Stimulated activated CD8-positive, alpha-beta memory T cell treated with anti-CD3 and anti-CD28 coated beads, Interleukin-7, amount 100 ng/mL, for 1 hour (primary cell): ENCODE measurements at places on chromosomes 2 and 18.

DNA sequence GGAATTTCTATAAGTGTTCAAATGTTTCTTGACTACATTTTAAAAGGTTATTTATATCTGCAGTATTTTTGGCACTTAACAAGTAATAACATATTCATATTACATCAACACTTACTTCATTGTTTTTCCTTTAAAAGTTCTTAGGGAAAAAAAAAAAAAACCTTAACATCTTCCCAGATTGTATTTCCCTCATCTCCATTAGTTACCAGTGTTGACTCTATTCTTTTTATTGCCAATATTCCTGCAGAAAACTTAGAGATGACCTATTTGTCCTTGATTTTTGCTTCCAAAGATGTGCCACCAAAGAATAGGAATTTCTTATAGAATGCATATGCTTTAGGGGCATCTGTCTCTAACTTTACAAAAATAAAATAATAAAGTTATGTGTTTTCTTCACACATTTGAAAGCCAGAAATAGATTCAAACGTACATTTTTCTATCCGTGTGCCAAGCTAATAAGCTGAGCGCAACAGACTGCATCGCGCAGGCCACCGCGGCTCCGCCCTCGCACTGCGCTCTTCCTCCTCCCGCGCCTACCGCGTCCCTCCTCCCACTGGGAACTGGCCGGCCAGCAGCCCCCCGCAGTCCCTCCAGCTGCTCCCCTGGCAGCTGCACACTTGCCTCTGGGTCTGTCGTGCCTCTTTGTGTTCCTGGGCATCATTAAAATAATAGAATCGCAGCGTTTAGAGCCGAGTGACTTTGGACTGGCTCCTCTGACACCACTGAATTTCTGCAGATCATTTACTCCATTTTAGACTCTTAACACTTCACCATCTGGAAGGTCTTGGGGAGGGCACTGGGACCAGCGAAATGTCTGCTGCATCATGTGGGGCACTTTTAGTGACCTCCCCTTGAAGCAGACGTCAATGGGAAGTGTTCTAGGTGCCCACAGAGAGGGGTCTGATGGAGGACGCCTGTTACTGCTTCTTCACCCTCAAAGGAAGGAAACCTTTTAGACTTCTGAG, 21.2 kb upstream of the NAB1 start:
- DNase-seq = no peak

- no peak for DNase-seq
Observed at GRCh38 chr18:54647176-54647575, 56.1 kb downstream of the DYNAP start.

GRCh38 chr2:107545066-107545465, 281.6 kb upstream of the RGPD4 start:
- no peak for DNase-seq

- no peak for DNase-seq
Observed at GRCh38 chr2:19796035-19796695, 105.6 kb downstream of the TTC32 start.

GRCh38 chr2:34159901-34160300, 560.8 kb upstream of the FAM98A start:
- DNase-seq = no peak

GRCh38 chr2:49298230-49298629, 143.9 kb upstream of the FSHR start:
- no peak for DNase-seq

GRCh38 chr2:207686812-207687211, 24.6 kb upstream of the CCNYL1 start:
- DNase-seq = no peak

DNA sequence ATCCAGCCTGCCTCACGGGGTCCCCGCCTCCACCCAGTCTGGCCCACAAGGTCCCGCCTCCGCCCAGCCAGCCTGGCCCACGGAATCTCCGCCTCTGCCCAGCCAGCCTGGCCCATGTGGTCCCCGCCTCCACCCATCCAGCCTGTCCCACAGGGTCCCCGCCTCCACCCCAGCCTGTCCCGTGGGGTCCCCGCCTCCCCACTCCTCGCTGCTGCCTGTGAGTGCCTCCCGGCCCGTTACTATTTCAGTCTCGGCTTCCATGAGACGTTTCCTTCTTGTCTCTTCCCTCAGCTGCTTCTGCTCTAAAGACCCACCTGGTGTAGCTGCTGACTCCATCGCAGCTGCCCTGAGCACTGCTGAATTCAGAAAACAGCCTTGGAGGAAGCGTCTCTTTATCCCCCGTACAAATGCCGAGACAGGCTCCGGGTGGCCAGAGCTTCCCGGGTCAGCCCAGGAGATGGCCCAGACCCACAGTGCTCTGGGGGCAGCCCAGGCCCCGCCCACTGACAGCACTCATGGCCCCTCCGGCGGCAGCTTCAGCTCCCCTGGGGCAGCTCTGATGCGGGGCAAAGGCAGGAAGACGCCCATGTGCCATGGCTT, 69.8 kb downstream of the NFATC1 start:
- no peak for DNase-seq

- no peak for DNase-seq
Observed at GRCh38 chr18:22951823-22952222, 18.7 kb downstream of the RBBP8 start.

DNA sequence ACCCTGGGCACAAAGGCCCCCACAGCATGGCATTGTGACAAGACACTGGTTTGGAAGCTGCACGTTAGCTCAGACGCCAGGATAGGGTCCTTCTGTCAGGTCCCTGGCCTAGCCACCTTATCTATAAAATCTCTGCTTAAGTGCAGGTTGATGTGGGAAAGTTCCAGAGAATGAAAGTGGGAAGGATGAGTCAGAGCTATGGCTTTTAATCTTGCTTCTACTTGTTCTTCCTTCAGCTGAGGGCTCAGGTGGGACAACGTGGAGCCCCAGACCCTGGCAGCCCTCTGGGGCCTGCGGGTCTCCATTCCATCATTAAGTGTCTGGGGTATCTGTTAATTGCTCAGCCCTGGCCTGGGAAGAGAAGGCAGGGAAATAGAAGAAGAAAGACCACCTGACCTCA, 64.5 kb downstream of the CELF4 start:
- DNase-seq = no peak

GRCh38 chr2:105919826-105920225, 175.1 kb downstream of the NCK2 start:
- peak; percentile 24 for DNase-seq

- DNase-seq = no peak
Observed at GRCh38 chr2:187266645-187267044, 181.4 kb downstream of the CALCRL start.

GRCh38 chr2:217978536-217979150, 24.2 kb downstream of the TNS1 start:
- DNase-seq = no peak

GRCh38 chr2:221724631-221725203, 152.6 kb upstream of the EPHA4 start:
- DNase-seq = no peak

DNA sequence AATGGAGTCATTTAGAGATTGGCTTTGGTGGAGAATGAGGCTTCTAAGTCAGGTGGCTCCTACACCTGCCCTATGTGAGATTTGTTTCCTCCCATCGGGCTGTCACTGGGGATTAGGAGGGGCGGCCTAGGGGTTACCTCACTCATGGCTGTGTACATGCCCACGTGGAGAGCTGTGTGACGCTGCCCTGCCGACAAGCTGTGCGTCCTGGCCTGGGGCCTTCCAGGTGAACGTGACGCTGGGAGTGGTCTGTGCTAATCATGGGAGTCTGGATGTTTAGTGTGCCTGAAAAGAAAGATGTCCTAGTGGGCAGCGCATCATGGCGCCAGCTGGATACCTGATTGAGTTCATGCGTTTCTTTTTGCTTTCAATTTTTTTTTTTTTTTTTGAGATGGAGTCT, 14.0 kb downstream of the ASB1 start:
- DNase-seq = no peak

DNA sequence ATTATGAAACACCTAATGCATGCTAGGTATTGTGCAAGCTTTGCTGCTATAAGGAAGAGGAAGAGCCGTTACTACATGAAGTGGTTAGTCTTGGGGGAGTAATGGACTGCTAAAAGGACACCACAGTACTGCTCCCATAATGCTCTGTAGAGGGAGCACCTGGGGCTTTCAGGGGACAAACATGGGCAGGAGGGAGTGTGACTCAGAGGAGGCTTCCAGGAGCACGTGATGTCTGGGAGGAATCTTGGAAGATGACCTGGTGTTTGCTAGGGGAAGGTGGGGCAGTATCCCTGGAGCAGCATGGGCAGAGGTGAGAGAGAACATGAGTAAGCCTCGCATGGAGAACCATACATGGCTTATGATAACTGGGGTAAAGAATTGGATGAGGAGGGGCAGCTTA, 18.8 kb downstream of the MAPK4 start:
- no peak for DNase-seq

- no peak for DNase-seq
Observed at GRCh38 chr2:217370391-217370790, 510.5 kb upstream of the TNP1 start.

GRCh38 chr2:212242724-212243123, 295.9 kb downstream of the ERBB4 start:
- no peak for DNase-seq

DNA sequence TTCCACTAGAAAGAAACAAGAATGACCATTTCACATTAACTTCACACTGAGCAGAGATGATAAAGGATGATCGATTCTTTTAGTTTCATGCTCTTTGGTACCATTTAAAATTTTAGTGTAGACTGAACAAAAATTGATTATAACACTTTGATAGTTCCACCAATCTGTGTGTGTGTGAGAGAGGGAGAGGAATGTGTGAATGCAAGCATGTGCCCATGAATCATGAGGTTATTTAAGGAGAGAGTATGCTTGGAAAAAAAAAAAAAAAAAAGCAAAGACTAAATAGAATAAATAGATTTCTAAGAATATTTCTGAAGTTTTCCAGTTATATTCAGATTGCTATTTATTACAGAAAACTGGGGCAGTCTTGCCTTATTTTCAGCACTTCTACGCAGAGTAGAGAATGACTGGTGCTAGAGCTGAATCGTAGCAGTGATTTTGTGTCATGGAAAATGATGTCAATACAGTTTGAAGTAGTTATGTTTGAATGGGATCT, 900.8 kb downstream of the SLC4A3 start:
- DNase-seq = no peak

DNA sequence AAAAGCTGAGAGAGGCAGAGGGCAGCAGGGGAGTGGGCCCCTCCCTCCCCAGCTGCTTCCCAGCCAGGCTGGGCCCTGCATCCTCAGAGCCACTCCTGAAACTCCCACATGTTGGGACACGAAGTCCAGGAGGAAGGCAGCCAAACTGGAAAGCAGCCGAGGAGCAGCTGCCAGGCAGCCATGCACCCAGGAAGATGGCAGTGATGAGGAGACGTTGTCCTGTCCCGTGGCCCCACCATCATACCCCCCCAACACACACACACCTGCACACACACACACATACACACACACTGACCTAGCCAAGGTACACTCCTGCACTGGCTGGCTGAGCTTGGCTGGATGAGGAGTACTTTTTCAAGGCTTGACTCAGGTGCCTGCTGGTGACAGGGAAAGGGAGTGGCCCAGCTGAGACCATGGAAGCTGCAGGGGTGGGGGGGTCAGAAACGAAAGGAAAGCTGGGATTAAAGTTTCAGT, 106.0 kb downstream of the CYP26B1 start:
- DNase-seq = no peak

DNA sequence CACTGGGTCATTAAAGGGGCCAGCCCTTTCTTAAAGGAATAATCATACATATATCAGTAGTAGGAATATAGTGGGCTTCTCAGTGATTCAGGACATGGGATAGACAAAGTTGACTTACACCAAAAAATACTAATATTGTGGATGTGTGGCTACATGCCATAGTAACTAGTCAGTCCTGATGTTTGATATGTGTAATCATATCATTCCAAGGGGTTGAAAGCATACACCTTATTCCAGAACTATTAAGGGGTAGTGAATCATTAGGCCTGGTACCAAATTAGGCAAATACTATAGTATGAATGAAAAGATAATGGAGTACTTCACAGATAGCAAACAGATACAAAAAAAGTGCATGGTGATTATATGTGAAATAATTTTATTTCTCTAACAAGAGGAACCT, 814.9 kb upstream of the NRXN1 start:
- DNase-seq = no peak

- no peak for DNase-seq
Observed at GRCh38 chr2:119735565-119735964, 24.2 kb upstream of the PTPN4 start.

DNA sequence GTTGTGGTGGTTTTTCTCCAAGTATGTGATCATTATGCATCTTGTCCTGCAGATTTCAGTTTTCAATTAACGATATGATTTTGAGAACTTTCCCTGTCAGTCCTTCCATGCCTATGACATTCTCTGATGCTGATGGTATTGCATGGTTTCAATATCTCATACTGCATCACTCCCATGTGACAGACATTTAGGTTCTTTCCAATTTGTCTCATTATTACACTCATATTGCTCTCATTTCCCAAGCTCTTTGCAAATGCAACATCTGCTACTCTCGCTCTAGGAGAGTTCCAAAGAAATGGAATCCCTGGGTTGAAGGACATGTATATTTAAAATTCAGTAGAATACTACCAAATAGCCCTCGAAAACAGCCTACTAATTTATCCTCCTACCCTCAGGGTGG, 125.5 kb downstream of the MARCHF4 start:
- no peak for DNase-seq

DNA sequence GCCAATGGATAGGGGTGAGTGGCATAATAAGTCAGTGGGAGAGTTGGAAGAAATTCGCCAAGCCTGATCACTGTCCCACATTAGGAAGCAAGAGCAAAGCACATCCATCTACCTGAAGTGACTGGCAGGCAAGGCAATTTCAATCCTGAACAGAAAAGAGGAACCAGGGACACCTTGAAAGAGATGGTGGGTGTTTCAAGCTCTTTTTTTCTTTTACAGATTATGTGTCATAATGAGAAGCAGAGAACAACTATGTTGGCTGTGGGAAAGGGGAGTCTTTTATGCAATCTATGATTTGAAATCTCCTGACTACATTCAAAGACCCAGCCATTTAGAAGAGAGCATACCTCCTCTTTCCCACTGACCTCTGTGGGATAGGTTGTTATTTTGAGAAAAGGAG, 63.5 kb downstream of the TGIF1 start:
- DNase-seq = no peak

GRCh38 chr2:36449943-36450392, 94.4 kb downstream of the CRIM1 start:
- DNase-seq = no peak

- DNase-seq = no peak
Observed at GRCh38 chr2:219079417-219079816, 18.7 kb upstream of the IHH start.

DNA sequence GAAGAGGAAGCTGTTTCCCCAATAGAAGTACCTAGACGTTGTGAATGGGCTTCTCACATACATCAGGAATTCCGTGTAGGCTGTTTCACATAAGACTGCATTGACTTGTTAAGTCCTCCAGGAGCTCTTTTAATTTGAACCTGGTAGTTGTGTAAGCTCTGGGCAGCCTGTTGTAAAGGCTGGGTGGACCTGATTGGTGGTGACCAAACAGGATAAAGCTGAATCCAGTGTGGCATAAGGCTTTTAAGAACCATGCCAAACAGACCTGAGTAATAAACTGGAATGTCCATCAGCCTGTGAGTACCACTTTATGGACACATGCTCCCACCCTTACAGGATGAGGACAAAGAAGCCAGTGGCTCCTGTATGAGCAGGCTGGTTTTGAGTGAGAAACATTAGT, 24.1 kb downstream of the RMND5A start:
- DNase-seq = no peak
